ENCODE measurements at places on chromosomes 16 and 17. TPM values are rescaled to one million over a fixed set of nuclear protein-coding genes. Genes with fewer than 3 reads are reported as not detected.

The RNF135 gene
- 13.5 TPM for polyA plus RNA-seq

The TOM1L1 gene
- polyA plus RNA-seq: 66.5 TPM

The ZNF764 gene
- polyA plus RNA-seq: 2.3 TPM

The AARSD1 gene
- polyA plus RNA-seq: 49.3 TPM

The PRR15L gene
- polyA plus RNA-seq: 0.24 TPM

The ASGR1 gene
- polyA plus RNA-seq: 0.12 TPM

The ZNF385C gene
- 0.03 TPM for polyA plus RNA-seq

The TRIM47 gene
- polyA plus RNA-seq: 20.7 TPM

The FOXO3B gene
- 4.1 TPM for polyA plus RNA-seq

The CCL17 gene
- not detected for polyA plus RNA-seq

The KRT32 gene
- 0.03 TPM for polyA plus RNA-seq

The C17orf50 gene
- polyA plus RNA-seq: not detected

The MGAT5B gene
- polyA plus RNA-seq: 0.62 TPM

The PLA2G10 gene
- 3.2 TPM for polyA plus RNA-seq

The OR1A2 gene
- not detected for polyA plus RNA-seq

The DHX58 gene
- polyA plus RNA-seq: 8.8 TPM

The PRAC2 gene
- polyA plus RNA-seq: not detected

The KRTAP4-1 gene
- not detected for polyA plus RNA-seq

The MT1A gene
- not detected for polyA plus RNA-seq

The NTN1 gene
- polyA plus RNA-seq: 0.29 TPM

The TMIGD1 gene
- not detected for polyA plus RNA-seq

The NFATC2IP gene
- polyA plus RNA-seq: 57.0 TPM

The NOTUM gene
- not detected for polyA plus RNA-seq

The DHRS7C gene
- polyA plus RNA-seq: not detected

The NXPH3 gene
- polyA plus RNA-seq: 0.12 TPM

The SLC5A10 gene
- polyA plus RNA-seq: 0.04 TPM

The MYH11 gene
- not detected for polyA plus RNA-seq

The KRTAP4-4 gene
- polyA plus RNA-seq: not detected

The DHRS11 gene
- 14.3 TPM for polyA plus RNA-seq

The PSME3 gene
- polyA plus RNA-seq: 108 TPM

The TP53TG3 gene
- polyA plus RNA-seq: not detected

The NPTX1 gene
- polyA plus RNA-seq: 0.02 TPM

The ANKS4B gene
- polyA plus RNA-seq: not detected

The DCAF7 gene
- 51.1 TPM for polyA plus RNA-seq

The CTRB2 gene
- polyA plus RNA-seq: not detected

Data from keratinocyte (primary cell).